ENCODE measurements at places on chromosomes 11 and 22.

- DNase-seq, result peak; percentile 96
Observed at GRCh38 chr11:76860539-76861475, at the start of gene ACER3. Gene ACER3, plus strand, starts transcription at chr11:76860918. Its CDS starts 59 bp downstream, at chr11:76860977.

DNA sequence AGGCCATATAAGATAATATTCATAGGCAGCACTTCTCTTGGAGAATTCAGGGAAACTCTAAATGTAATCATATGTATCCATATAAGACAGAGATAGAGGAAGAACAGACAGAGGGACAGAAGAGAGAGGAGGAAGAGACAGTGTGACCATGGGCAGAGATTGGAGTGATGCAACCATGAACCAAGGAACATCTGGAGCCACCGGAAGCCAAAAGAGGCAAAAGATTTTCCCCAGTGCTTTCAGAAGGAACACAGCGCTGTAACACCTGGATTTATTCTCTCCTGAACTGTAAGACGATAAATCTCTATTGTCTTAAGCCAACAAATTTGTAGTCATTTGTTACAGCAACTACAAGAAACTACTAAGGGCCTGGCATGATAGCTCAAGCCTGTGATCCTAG is 57.7 kb downstream of the GAB2 start:
- no peak for DNase-seq

DNA sequence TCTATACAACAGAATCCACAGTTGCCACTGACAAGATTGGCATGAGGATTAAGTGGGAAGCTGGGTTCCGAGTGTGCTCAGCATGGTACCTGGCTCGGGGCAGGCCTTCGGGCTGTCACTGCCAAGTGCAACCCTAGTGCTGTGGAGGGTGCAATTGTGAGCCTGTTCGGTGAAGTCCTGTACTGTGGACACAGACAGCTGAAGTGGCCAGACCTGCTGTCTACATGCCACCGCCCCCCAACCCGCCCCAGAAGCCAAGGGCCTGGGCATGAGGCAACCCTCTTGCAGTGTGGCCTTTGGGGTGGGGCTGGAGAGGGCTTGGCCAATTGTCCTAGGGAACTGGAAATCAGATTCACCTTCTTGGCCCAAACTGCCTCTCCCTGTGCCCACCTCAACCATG is 15.6 kb upstream of the SHISAL1 start:
- DNase-seq, result no peak

- peak; percentile 35 for DNase-seq
Observed at GRCh38 chr11:58134151-58134550, 8.8 kb upstream of the OR9I1 start.

- DNase-seq, result no peak
Observed at GRCh38 chr11:61142424-61142823, 18.8 kb downstream of the VPS37C start.

- DNase-seq, result no peak
Observed at GRCh38 chr11:121451178-121451985, 732 bp upstream of the SORL1 start.

DNA sequence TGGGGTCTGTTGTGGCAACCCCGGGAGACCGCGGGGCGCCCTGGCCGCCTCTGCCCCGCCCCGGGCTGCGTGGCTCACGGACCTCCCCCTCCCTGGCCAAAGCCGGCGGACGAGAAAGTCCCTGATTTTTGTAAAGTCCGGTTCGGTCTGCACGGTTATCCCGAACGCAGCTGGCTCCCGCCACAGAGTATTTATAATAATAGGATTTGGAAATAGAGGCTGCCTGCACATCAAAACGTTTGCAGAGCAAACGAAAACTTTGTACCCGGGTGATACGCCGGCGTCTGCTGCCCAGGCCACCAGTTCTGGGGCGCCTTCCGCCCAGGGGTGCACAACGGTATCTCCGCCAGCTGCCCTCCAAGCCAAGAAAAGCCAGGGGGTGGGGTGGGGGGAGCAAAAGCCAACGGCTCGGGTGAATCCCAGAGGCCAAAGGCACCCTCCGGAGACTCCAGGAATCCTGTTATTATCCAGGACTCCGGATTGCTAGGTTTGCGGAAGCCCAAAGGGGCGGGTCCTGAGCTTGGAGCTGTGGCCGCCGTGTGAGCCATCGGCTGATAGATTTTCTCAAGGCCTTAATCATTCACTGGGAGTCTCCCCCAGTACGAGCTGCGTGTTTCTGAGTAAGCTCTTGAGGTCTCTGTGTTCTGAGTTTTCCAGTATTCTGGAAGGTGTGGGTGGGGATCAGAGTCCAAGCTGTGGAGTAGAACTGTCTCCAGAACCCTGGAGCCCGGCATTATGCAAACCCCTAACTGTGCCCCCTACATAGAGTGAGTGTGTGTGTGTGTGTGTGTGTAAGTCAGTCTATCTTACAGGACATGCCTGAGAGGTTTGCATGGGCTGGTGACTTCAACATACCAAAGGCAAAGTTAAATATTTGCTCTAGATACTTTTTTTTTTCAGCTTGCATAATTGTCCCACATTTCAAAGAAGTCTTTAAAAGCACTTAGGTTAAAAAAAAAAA is 673 bp upstream of the SHANK2 start:
- peak; percentile 74 for DNase-seq

DNA sequence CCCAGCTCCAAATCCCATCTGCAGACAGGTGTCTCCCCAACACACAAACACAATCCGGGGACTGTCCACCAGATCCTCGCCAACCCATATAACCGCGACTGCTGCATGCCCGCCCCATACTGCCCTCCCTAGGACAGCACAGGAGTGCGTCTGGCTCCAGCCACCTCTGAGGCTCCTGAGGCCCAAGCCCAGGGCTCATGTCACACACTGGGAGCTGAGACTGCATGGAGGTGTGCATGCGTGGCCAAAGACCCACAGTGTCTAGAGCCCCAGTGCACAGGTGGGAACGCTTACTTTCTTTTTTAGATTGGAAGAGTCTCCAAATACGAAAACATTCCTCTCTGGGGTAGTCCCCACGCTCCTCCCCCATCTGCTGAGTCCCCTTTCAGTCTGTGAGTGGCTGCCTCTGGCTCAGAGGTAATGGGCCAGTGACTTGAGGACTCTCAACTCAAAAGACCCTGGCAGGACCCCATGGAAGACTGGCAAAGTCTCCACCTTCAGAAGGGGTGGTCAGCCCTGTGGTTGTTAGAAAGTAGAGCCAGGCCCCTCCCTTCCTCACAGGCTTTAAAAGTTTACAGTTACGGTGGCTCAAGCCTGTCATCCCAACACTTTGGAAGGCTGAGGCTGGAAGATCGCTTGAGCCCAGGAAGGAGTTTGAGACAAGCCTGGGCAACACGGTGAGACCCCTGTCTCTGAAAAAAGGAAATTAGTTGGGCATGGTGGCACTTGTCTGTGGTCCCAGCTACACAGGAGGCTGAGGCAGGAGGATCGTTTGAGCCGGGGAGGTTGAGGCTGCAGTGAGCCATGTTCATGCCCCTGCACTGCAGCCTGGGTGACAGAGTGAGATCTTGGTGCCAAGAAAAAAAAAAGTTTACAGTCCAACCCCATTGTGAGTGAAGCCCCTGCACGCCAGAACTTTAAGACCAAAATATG is 2.3 kb downstream of the CBX7 start:
- DNase-seq, result peak; percentile 38

DNA sequence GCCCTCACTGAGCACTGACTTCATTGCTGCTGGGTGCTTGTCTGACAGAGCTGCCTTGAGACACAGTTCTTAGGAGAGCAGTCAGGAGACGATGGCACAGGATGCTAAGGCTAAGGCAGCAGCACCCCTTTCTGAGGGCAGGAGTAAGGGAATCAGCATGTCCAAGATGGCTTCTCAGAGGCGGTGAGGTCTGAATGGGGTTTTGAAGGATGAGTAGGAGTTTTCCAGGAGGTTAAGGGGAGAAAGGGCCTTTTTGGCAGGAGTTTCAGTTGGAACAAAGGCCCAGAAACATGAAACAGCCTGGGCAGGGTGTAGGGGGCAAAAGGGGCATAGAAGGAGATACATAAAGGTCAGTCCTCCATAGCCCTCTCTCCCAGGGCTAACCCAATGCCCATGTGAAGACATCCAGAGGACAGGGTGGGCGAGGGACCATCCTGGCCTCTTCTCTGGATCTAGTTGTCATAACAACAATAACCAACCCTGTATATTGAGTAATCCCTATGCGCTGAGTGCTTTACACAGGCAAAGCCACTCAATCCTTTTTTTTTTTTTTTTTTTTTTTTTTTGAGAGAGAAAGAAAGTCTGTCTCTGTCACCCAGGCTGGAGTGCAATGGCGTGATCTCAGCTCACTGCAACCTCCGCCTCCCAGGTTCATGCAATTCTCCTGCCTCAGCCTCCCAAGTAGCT is 19.0 kb downstream of the CYTH4 start:
- DNase-seq, result no peak

DNA sequence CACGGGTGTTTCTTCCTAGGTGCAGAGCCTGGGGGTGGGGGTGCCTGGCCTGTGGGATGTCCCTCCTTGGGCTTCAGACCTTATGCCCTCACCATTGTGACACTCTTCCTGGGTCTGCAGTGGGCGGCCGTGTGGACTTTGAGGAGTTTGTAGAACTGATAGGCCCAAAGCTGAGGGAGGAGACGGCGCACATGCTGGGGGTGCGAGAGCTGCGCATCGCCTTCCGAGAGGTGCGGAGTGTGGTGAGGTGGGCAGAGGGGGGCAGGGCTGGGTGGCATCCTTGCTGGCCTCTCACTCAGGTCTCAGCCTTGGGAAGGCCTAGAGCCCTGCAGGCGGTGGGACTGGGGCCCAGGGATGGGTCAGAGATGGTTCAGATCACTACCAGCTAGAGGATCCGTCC is 2.3 kb downstream of the CABP4 start:
- no peak for DNase-seq

DNA sequence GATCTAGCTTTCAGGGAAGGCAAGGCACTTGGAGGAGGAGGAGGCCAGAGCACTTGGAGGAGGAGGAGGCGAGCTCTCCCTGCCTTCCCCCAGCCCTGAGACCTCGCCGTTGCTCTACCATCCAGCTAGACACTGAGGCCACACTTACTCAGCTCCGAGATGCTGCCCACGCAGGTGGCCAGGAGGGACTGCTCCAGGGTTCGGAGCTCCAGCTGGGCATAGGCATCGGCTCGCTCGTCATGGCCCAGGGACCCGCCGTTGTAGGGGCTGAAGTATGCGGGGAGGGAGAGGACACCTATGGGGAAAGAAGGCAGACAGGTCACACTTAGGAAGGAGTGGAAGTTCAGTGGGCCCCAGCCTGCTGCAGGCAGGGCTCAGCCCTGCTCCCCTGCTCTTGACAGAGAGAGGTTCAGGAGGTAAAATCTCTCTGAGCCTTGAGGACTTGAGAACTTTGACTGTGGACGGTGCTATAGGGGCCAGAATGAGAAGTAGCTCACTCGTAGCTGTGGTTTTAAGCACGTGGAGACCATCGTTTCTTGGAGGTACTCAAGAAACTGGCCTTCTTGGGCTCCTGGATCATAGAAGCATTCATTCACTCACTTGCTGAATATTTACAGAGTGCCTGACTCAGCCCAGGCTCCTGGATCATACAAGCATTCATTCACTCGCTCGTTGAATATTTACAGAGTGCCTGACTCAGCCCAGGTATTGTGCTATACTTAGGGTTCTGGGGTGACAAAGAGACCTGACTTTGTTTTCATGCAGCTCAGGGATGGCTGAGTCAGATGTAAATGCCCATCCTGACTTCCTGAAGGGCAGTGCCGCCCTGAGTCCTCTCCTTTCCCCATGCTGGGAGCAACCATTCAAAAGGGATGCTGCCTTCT is 99.2 kb downstream of the NAT10 start:
- no peak for DNase-seq

DNA sequence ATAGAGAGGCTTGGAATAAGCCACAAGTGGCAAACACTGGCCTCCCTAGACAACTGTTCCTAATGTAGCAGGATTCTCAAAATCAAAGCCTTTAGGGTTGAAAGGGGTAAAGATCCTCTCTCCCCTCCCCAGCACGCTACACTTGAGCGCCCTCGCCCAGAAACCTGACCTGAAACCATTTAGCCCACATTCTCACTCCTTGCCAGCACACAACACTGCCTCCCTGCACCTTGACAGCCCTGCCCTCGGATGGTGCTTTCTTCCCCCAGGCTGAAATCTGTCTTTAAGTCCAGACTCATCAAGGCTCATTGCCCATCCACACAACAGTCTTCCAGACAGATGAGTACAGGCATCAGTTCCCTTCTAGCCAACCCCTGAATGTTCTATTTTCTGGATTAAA is 26.5 kb downstream of the CWC15 start:
- no peak for DNase-seq

GRCh38 chr11:124190298-124191139 is 7.4 kb downstream of the OR10D3 start:
- peak; percentile 82 for DNase-seq

GRCh38 chr11:62409831-62410230 is 9.0 kb upstream of the SCGB1A1 start:
- DNase-seq, result no peak

GRCh38 chr11:78595436-78596130 is 20.9 kb upstream of the NARS2 start:
- DNase-seq, result no peak

DNA sequence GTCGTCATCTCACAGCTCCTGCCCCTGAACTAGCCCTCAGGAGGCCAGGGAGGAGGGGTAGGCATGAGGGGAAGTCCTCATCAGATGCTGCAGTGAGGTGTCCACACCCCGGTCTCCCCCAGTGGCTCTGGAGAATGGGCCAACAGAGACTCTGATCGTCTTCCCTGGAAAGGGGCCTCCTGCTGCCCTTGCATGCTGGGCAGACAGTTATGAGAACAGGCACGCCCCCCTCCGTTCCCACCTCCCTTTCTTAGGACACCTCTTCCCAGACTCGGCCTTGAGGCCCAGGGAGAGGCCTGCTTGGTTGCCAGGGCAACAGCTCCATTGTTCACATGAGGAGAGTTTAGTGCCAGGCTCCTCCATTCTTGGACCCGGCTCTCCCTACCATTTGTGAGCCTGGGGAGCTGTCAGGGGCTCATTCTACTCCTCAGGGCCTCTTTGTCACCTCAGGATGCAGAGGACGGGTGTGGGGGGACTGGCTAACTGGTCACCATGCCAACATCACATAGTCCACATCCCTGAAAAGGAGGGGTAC is 157.7 kb downstream of the TTC17 start:
- DNase-seq, result peak; percentile 45

DNA sequence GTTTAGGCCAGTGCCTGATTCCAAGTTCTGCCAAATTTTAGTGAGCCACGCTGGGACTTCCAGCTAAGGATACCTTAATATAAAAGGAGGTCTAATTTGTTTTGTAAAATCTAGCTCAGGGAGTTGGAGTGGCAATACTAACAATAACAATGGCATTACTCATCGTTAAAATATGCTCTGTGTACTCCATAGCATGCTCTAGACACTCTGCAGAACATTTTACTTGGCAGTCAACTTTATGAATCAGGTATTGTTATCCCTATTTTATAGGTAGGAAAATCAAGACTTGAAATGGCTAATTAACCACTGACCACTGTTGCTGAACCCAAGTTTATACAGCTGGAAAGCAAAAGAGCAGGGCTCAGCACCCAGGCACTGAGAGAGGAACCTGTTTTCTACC is 485.0 kb upstream of the KIRREL3 start:
- DNase-seq, result no peak
